ENCODE measurements at places on chromosomes 2 and 18.
A peak's percentile ranks its signal among the peaks of the same experiment; 100 is the strongest.

DNA sequence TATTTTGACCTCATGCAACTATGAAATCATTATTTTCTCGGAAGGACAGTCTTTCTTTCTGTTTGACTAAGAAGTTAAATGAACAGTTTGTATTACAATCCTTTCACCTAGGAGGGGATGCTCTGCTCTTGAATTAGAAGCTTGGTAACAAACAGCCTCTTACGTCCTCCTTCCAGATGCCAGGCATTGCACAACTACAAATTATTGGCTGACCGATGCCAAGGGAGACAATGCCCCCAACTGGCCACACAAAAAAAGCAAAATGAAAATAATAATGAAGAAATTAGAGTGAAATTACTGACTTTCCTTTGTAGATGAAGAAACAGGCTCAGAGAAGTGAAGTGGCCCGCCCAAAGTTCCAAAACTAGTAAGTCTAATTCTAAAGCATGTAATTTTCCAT is 177.9 kb downstream of the CYRIA start:
- DNase-seq = peak; percentile 46

DNA sequence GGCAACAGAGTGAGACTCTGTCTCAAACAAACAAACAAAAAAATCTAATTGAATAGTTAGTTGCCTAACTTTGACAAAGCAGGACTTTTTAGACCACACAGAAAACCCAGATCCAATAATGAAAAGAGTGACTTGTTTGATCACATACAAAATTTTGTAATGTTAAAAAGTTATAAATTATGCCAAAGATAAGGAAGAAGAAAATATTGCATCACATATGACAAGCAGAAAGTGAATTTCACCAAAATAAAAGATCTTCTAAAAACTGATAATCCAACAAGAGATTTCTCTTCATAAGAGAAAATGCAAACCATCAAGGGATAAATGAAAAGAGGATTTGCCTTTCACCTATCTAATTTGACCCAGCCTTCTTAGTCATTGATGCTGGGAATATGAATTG is 2.8 kb upstream of the RMP24 start:
- no peak for DNase-seq

DNA sequence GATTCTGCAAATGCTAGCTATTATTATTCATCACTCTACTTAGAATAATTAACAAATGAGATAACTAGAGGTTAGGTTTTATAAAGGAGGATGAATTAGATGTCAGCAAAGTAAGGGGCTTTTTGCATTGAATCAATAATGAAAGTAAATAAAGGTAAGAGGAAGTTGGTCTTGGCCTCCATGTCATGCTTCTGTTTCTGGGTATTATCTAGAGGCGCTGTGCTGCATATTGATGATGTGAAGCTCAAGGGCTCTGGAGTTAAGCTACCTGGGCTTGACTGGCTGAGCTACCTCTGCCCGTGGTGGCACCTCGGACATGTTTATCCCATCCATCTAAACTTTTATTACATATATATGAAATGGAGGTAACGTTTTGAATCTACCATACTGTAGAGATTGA is 350.9 kb downstream of the PARD3B start:
- DNase-seq = no peak

- no peak for DNase-seq
Measured at GRCh38 chr2:236527159-236527630, 42.4 kb upstream of the ACKR3 start.

- DNase-seq = no peak
Measured at GRCh38 chr2:218655751-218656150, 3.7 kb downstream of the ZNF142 start.

DNA sequence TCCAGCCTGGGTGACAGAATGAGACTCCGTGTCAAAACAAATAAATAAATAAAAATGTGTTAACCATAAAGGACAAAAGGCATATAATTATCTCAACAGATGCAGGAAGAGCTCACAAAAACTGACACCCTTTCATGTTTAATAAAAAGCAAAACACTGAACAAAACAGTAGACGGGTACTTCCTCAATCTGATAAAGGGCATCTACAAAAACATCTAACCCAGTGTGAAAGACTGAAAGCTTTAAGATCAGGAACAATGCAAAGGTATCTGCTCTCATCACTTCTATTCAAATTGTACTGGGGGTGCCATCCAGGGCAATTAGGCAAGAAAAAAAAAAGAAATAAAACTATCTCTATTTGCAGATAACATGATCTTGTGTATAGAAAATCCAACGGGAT is 11.7 kb upstream of the NCL start:
- no peak for DNase-seq

- no peak for DNase-seq
Measured at GRCh38 chr2:119082821-119083400, 75.6 kb downstream of the C1QL2 start.

- no peak for DNase-seq
Measured at GRCh38 chr2:40700231-40700954, 248.5 kb upstream of the SLC8A1 start.

DNA sequence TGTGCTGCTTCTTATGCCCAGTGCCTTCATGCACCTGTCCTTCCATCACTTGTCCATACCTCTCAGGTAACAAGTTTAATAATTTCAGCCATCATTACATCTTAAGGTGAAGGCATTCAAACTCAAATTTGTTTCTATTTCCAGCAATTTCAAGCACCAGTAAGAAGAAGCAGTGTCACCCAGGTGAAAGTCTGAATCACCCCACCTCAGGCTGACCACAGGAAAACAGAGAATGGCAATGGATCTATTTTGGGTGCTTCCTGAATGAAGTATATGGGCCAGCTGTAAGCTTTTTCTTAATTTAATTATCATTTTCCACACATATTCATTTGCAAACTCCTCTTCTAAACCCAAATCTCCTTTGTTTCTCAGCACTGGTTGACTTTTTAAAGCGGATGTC is 372.7 kb upstream of the SOX11 start:
- no peak for DNase-seq

DNA sequence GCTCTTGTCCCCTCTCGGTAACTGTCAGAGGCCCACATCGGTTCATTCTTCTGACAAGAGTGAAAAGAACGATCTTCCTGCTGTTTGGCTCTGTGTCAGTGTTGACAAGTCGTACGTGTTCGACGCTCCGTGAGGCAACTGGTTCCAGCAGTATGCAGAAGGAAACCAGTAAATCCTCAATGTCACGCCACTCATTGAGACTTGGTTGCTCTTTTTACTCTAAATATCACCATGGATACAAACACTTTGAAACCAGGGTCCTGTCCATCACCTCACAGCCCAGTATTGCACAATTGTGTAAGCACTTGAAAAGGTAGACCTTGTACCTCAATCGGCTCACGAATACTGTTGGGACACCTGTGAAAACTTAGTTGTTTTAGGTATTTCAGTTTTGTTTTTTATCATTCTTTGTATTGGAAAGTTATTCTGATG is 136.4 kb downstream of the ZNF407 start:
- no peak for DNase-seq

- no peak for DNase-seq
Measured at GRCh38 chr2:117712684-117713083, 101.8 kb upstream of the DDX18 start.

DNA sequence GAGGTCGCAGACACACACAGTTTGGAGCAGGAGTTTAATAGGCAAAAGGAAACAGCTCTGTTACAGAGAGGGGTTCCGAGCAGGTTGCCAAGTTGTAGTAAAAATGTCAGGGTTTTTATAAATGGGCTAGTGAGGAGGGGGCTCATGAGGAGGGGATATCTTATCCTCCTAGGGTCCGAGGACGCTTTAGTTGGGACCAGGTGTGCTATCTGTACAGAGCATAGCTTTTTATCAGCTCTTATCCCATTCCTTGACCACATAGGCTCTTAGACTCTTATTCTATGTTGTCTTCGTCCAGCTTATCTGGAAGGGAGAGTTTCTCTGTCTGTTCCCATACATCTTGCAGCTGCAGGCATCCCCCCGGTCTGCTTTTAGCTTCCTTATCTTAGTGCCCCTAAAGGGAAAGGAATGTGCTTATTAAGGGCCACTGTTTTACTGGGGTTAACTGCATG is 44.7 kb downstream of the PDK1 start:
- peak; percentile 44 for DNase-seq

DNA sequence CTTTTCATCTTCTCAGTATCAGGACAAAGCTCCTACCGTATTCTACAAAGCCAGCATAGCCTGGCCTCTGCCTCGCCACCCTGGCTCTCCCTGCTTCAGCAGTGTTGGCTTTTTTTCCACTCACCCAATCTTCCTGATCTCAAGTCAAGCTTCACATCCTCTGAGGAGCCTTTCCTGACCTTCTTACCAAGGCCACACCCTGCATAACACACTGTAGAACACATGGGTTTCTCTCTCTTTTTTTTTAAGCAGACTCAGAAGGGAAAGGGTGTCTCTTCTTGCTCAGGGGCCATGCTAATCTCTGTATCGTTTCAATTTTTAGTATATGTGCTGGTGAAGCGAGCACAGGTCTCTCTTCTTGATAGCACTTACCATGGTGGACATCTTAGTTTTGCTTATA is 15.2 kb downstream of the FBXO36 start:
- DNase-seq = no peak

Measured in endothelial cell of umbilical vein (primary cell).